ENCODE measurements at places on chromosomes 11 and 22. TPM values are rescaled to one million over a fixed set of nuclear protein-coding genes. Genes with fewer than 3 reads are reported as not detected.

FOLR1 gene
- total RNA-seq: not detected

GRCh38 chr11:37087650-37088572, 489.9 kb upstream of the RAG2 start:
- no peak for DNase-seq
- H3K36me3 ChIP-seq: no peaks in the 10 kb centered on the region
- H3K4me3 ChIP-seq: no peak overlapping the region
- no peaks in the 10 kb centered on the region for H3K27me3 ChIP-seq
- H3K4me1 ChIP-seq: no peaks in the 10 kb centered on the region

CPT1B gene
- 51.4 TPM for total RNA-seq

DNA sequence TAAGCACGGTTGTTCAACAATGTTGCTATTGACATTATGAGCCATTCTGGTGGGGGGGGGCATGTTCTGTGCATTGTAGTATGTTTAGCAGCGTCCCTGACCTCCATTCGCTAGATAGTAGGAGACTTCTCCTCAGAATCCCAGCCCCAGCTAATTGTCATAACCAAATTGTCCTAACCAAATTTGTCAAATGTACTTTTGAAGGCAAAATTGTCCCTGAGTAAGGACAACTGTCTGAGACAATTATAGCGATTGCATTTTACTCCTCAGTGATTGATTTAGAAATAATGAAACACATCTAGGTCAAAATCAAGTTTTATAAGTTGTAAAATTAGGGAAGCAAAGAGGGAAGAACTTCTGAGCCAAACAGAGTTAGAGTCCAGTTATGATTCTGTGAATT, 541.8 kb upstream of the CHORDC1 start:
- no peak overlapping the region for H3K4me3 ChIP-seq
- no peaks in the 10 kb centered on the region for H3K27me3 ChIP-seq
- H3K4me1 ChIP-seq: no peaks in the 10 kb centered on the region
- H3K27ac ChIP-seq: no peak overlapping the region

DNA sequence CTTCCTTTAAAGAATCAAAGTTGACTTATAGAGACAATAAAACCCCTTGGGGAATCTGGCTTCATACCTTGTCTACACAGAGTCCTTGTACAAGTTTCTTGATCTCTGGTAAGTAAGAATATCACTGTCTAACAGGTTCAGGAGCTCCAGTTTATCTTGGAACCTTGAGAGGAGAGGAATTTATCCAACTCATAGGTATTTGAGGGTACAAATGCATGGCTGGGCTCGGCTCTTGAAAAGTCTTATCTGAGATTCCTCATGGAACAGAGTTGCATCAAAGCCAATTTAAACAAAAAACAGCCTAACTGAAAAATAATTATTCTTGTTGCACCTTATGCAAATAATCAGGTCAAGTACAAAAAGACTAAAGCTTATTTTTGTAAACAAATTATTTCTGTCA, 33.4 kb downstream of the CARD18 start:
- H3K4me1 ChIP-seq: peaks cover 25% of the 10 kb centered on the region
- no peak for DNase-seq
- H3K4me3 ChIP-seq: no peak overlapping the region

- no peak overlapping the region for H3K4me3 ChIP-seq
- H3K27ac ChIP-seq: no peak overlapping the region
- peaks cover 1% of the 10 kb centered on the region for H3K36me3 ChIP-seq
- peaks cover 7% of the 10 kb centered on the region for H3K4me1 ChIP-seq
Measured at GRCh38 chr22:46246178-46246577, 3.9 kb downstream of the CDPF1 start.

GRCh38 chr11:30758946-30759504, 172.9 kb upstream of the MPPED2 start:
- no peak overlapping the region for H3K4me3 ChIP-seq
- H3K36me3 ChIP-seq: no peaks in the 10 kb centered on the region
- no peak for DNase-seq
- H3K4me1 ChIP-seq: no peaks in the 10 kb centered on the region
- H3K27ac ChIP-seq: no peak overlapping the region

- DNase-seq: peak; percentile 74
- no peak overlapping the region for H3K27ac ChIP-seq
- no peak overlapping the region for H3K4me3 ChIP-seq
- peaks cover 49% of the 10 kb centered on the region for H3K4me1 ChIP-seq
Measured at GRCh38 chr11:86805873-86806310, 5.5 kb downstream of the PRSS23 start.

DNA sequence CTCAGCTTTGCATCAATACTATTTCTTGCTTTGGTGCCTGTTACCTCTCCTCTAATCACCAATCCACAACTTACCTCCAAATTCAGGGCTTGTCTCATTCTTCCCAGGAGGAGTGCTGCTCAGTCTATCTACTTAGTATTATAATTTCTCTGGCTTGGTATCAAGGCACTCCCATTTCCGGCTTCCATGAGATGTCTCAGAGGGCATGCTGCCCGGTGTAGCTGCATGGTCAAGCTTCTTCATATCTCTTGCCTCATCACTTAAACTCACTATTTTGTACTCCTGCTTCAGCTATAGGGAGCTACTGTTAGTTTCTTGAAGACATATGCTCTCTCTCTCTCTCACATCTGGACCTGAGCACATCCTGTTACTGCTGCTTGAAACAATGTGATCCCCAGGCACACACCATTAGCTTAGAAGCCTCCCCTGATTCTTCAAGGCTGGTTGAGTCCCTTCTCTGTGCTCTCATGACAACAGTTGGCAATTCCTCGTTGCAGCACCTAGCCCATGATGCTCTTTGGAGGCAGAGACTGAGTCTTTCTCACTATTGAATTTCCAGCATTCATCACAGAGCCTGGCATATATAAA, 182.8 kb upstream of the SYN3 start:
- no peak for DNase-seq
- no peak overlapping the region for H3K4me3 ChIP-seq
- no peak overlapping the region for H3K27ac ChIP-seq
- no peaks in the 10 kb centered on the region for H3K4me1 ChIP-seq
- peaks cover 5% of the 10 kb centered on the region for H3K27me3 ChIP-seq

SLC5A12 gene
- not detected for total RNA-seq

DNA sequence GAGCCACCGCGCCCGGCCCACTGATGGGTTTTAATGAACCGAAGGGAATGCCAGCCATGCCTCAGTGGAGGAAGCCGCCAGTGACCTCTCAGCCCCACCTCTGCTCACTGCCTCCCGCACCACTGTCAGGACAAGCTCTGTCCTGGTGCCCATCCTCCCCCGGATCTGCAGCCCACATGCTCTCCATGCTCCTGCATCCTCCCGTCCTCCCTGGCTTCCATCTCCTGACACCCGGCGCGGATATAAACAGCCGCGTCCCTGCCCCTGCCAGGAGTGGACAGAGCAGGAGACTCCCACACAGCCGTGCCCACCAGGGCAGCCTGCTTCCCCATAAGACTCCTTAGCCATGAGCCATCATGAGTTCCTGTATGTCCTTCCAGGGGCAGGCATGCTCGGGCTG, 26.9 kb downstream of the MACROD1 start:
- peaks cover 7% of the 10 kb centered on the region for H3K4me1 ChIP-seq
- H3K4me3 ChIP-seq: no peak overlapping the region
- H3K36me3 ChIP-seq: no peaks in the 10 kb centered on the region
- H3K27ac ChIP-seq: no peak overlapping the region
- H3K27me3 ChIP-seq: no peaks in the 10 kb centered on the region

CDC42EP2 gene
- 0.93 TPM for total RNA-seq

DNA sequence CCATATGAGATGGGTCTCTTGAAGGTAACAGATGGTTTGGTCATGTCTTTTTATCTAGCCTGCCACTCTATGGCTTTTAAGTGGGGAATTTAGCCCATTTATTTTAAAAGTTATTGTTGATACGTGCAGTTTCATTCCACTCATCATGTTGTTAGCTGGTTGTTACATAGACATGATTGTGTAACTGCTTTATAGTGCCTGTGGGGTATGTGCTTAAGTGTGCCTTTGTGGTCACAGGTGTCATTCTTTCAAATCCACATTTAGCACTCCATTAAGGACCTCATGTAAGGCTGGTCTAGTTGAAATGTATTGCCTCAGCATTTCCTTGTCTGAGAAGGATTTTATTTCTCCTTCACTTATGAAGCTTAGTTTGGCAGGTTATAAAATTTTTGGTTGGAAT, 263.8 kb upstream of the LUZP2 start:
- H3K27me3 ChIP-seq: no peaks in the 10 kb centered on the region
- no peak overlapping the region for H3K27ac ChIP-seq
- no peak overlapping the region for H3K4me3 ChIP-seq
- H3K36me3 ChIP-seq: no peaks in the 10 kb centered on the region

GRCh38 chr11:63142459-63142858, 1.6 kb downstream of the SLC22A24 start:
- H3K4me1 ChIP-seq: no peaks in the 10 kb centered on the region
- no peak overlapping the region for H3K4me3 ChIP-seq
- H3K36me3 ChIP-seq: no peaks in the 10 kb centered on the region
- H3K27me3 ChIP-seq: peaks cover 16% of the 10 kb centered on the region
- H3K27ac ChIP-seq: no peak overlapping the region
- no peak for DNase-seq

HEPN1 gene
- total RNA-seq: not detected

GRCh38 chr11:79412761-79413160, 28.1 kb downstream of the TENM4 start:
- H3K4me3 ChIP-seq: no peak overlapping the region
- no peaks in the 10 kb centered on the region for H3K4me1 ChIP-seq
- no peaks in the 10 kb centered on the region for H3K27me3 ChIP-seq
- DNase-seq: no peak
- no peaks in the 10 kb centered on the region for H3K36me3 ChIP-seq
- no peak overlapping the region for H3K27ac ChIP-seq

CAPN5 gene
- total RNA-seq: 0.62 TPM

BACE1-AS gene
- total RNA-seq: 4.9 TPM

SPI1 gene
- 0.30 TPM for total RNA-seq

RIN1 gene
- total RNA-seq: 1.5 TPM

GRCh38 chr11:9617940-9618339, 44.5 kb downstream of the WEE1 start:
- no peak overlapping the region for H3K4me3 ChIP-seq
- no peaks in the 10 kb centered on the region for H3K27me3 ChIP-seq
- H3K36me3 ChIP-seq: no peaks in the 10 kb centered on the region
- H3K4me1 ChIP-seq: peaks cover 37% of the 10 kb centered on the region

GRCh38 chr11:92149996-92150395, 74.6 kb upstream of the FAT3 start:
- no peaks in the 10 kb centered on the region for H3K36me3 ChIP-seq
- H3K4me1 ChIP-seq: no peaks in the 10 kb centered on the region
- DNase-seq: no peak
- no peak overlapping the region for H3K4me3 ChIP-seq
- no peaks in the 10 kb centered on the region for H3K27me3 ChIP-seq

Measured in activated CD4-positive, alpha-beta T cell treated with anti-CD3 and anti-CD28 coated beads for 36 hours (primary cell).